ENCODE measurements at places on chromosomes 11 and 22.

DNA sequence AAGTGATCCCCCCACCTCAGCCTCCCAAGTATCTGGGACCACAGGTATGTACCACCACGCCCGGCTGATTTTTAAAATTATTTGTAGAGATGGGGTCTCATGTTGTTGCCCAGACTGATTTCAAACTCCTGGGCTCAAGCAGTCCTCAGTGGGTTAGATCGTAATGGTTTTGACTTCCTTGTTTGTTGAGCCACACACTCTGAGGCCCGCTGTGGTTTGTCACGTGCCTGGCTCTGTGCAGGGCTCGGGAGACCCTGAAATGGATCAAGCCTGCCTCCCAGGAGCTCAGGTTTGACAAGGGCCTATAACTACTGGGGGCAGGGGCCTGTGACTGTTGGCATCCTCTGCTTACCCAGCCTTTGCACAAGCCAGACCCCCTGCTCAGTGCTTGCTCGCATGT, 68.1 kb downstream of the MPPED1 start:
- no peak for DNase-seq

DNA sequence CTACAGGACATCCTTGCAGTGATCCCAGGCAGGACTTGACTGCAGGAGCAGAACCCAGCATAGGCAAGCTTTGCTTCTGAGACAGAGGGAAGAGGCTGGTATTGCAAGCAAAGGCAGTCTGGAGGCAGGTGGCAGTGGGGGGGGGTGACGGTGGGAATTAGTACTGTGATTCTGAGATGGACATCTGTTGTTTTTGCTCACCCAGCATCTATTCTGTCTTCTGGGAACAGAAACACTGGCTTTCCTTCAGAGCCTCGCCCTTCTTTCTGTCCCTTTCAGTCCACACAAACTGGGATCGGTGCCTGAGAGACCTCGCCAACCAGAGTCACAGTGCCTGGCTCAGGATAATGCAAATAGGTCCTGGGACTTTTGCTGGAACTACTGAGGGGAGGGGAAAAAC, 31.2 kb upstream of the RASL10A start:
- no peak for DNase-seq

- peak; percentile 56 for DNase-seq
Observed at GRCh38 chr11:47143322-47143721, 33.4 kb downstream of the ARFGAP2 start.

DNA sequence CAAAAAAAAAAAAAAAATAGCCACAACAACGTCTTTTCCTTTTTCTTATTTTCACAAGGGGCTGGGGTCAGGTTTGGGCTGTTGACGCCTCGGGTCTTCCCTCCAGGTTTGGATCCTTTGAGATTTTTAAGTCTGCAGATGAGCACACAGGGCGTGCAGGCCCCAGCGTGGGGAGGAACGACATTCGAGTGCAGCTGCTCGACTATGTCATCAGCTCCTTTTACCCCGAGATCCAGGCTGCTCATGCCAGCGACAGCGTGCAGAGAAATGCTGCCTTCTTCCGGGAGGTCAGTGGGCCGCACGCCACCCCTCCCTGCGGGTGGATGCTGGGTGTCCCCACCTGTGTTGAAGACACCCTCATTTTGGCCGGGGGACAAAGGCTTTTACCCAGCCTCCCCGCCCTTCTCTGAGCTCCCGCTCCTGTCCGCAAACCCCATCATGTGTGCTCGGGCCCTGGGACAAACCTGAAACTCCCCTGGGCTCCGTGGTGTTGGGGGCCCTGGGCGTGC, 7.7 kb downstream of the SELENOO start:
- DNase-seq = no peak
